A549 treated with ZK216348 at 1 μM for 4 hours (cell line): ENCODE measurements at places on chromosomes 4 and X. TPM values are rescaled to one million over a fixed set of nuclear protein-coding genes. Genes with fewer than 3 reads are reported as not detected.

Gene ARHGAP10
- total RNA-seq = 14.9 to 18.4 TPM (median 16.4 TPM) in 5 replicates

Gene NR3C2
- total RNA-seq = not detected in 5 replicates

Gene ATP1B4
- not detected in 5 replicates for total RNA-seq

Gene DCLK2
- total RNA-seq = 8.2 to 10.3 TPM (median 9.8 TPM) in 5 replicates

Gene UBE2A
- total RNA-seq = 131 to 159 TPM (median 144 TPM) in 5 replicates

Gene ZFX
- 8.5 to 10.3 TPM (median 9.2 TPM) in 5 replicates for total RNA-seq

Gene SPATA4
- 0.22 to 0.32 TPM (median 0.25 TPM) in 3 of 5 replicates, not detected in the others for total RNA-seq

Gene GIMD1
- total RNA-seq = not detected in 5 replicates

Gene GPR34
- 0.12 TPM in 1 of 5 replicates, not detected in the others for total RNA-seq

Gene GABRE
- total RNA-seq = 17.6 to 27.2 TPM (median 24.6 TPM) in 5 replicates

Gene IL3RA
- total RNA-seq = 0.18 to 0.95 TPM (median 0.26 TPM) in 5 replicates

Gene ABCG2
- 16.9 to 20.5 TPM (median 18.3 TPM) in 5 replicates for total RNA-seq

Gene SLC7A11
- total RNA-seq = 14.3 to 31.4 TPM (median 25.9 TPM) in 5 replicates

Gene HSFX1
- total RNA-seq = 0.13 to 0.44 TPM (median 0.43 TPM) in 5 replicates

Gene GRIPAP1
- 15.0 to 24.2 TPM (median 23.6 TPM) in 5 replicates for total RNA-seq

Gene RAI2
- 0.11 to 0.40 TPM (median 0.21 TPM) in 4 of 5 replicates, not detected in the other for total RNA-seq

Gene MAP3K15
- total RNA-seq = 1.7 to 2.6 TPM (median 2.1 TPM) in 5 replicates

Gene SORBS2
- total RNA-seq = 0.27 to 0.97 TPM (median 0.69 TPM) in 4 of 5 replicates, not detected in the other

Gene RPA4
- 0.14 to 0.42 TPM (median 0.23 TPM) in 4 of 5 replicates, not detected in the other for total RNA-seq

Gene NAT8L
- total RNA-seq = 6.2 to 15.6 TPM (median 15.4 TPM) in 5 replicates

Gene GRID2
- total RNA-seq = not detected in 5 replicates

Gene MGARP
- 0.58 to 1.1 TPM (median 0.68 TPM) in 5 replicates for total RNA-seq

Gene OPN1MW3
- total RNA-seq = not detected in 5 replicates

Gene SPRY1
- total RNA-seq = 2.3 to 3.7 TPM (median 2.8 TPM) in 5 replicates

Gene USP17L27
- total RNA-seq = not detected in 5 replicates

Gene SSX4B
- not detected in 5 replicates for total RNA-seq

Gene NRK
- not detected in 5 replicates for total RNA-seq

Gene KIF4A
- total RNA-seq = 24.7 to 29.6 TPM (median 27.7 TPM) in 5 replicates

Gene ADGRG2
- 6.9 to 10.2 TPM (median 8.5 TPM) in 5 replicates for total RNA-seq

Gene SH3BGRL
- 29.2 to 53.7 TPM (median 48.6 TPM) in 5 replicates for total RNA-seq

Gene POU4F2
- total RNA-seq = not detected in 5 replicates

Gene SMIM43
- total RNA-seq = 0.13 to 0.33 TPM (median 0.25 TPM) in 4 of 5 replicates, not detected in the other

Gene SPANXN3
- total RNA-seq = not detected in 5 replicates

Gene DIPK2B
- not detected in 5 replicates for total RNA-seq

Gene FAM236A
- not detected in 5 replicates for total RNA-seq

Gene ART3
- total RNA-seq = not detected in 5 replicates

Gene MXD4
- 10.5 to 22.9 TPM (median 19.3 TPM) in 5 replicates for total RNA-seq

Gene HTR2C
- not detected in 5 replicates for total RNA-seq
